ENCODE measurements at places on chromosomes 12 and 14.

- no peak for ATAC-seq
These were observed 104.3 kb upstream of the TMCC3 start for GRCh38 chr12:94754653-94755052.

- peak; percentile 62 for ATAC-seq
These were observed 14.1 kb downstream of the FBXW8 start for GRCh38 chr12:116924558-116925453.

GRCh38 chr12:133203344-133204263 lies 22.3 kb downstream of the ZNF268 start:
- no peak for ATAC-seq

DNA sequence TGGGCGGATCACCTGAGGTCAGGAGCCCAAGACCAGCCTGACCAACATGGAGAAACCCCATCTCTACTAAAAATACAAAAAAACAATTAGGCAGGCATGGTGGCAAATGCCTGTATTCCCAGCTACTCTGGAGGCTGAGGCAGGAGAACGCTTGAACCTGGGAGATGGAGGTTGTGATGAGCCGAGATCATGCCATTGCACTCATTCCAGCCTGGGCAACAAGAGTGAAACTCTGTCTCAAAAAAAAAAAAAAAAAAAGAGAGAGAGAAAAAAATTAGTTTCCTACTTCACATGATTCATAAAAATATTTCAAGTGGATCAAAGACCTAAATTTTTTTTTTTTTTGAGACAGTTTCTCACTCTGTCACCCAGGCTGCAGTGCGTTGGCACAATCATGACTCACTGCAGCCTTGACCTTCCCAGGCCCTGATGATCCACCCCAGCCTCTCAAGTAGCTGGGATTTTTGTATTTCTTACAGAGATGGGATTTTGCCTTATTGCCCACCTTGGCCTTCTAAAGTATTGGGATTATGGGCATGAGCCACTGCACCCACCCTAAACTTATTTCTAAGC lies 24.9 kb downstream of the FCF1 start:
- ATAC-seq, result no peak

- ATAC-seq, result no peak
These were observed 54.6 kb upstream of the DICER1 start for GRCh38 chr14:95211721-95212504.

- ATAC-seq, result no peak
These were observed 10.8 kb downstream of the COL2A1 start for GRCh38 chr12:47993491-47993890.

DNA sequence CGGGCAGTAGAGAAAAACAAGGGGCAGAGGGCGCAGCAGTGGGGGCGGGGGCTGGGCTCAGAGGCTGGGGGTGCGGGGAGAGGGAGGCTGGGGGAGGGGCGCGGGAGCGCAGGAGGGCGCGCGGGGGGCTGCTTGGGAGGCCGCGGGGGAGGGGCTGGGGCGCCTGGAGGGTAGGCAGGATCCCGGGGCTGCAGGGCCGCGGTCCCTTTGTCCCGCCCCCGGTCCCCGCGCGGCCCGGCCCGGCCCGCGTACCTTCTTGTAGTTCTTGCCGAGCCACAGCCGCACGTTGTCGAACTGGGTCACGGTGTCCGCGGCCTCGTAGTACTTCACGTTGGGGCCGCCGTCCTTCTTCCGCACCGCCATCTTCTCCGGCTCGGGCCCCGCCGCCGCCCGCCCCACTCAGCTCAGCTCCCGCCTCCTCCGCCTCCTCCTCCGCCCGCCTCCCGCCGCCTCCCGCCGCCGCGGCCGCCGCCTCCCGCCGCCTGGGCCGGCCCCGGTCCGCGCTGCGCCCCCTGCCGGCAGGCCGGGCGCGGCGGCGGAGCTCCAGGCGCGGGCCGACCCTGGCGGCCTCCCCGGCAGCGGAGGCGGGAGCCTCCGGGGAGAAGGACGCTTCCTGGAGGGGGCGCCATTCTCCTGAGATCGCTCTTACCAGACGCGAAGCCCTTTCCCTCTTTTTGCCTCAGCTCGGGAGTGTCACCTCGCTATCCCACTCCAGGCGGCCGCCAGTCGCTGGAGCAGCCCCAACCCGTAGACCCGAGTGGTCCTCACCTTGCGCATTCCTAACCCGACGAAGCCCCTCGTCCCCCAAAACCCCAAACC lies at the start of gene SMARCC2:
Gene SMARCC2 (minus strand): TSS at position 385 of the 819 bp plus-strand sequence. CDS start 22 bp downstream, at position 363.
- ATAC-seq, result peak; percentile 88

DNA sequence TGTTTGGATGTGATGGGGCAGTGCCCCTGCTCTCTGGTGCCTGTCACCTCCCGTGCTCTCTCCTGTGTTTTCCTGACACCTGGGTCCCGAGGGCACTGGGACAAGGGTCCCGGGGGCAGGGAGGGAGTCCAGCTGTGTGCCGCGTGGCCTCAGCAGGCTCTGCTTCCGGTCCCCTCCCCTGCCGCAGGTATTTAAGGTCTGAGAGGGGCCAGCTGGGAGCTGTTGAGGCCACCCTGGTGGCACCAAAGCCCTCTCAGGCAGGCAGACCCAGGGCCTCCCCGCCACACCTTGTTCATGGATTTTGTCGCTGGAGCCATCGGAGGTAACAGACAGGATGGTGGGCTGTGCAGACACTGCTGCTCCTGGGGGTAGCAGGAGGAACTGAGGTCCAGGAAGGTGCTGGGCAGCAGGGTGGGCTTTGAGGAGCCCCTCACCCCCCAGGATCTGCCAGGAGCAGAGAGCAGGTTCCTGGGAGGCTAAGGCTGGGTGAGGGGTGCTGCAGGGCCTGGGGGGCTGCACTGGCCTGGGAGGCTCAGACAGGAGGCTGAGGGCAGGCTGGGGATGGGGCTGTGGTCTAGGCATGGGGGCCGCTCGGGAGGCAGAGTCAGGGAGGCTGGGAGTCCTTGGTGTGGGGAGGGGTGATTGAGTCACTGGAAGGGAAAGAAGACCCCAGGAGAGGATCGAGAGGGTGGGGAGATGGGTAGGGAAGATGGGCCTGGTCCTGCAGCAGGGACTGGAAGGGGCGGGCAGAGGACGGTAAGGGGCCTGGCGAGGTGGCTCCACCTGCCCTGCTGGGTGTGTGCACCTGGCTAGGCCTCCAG lies at the start of gene SLC25A47:
Gene SLC25A47 (plus strand): TSS at position 219 of the 821 bp plus-strand sequence. CDS start 76 bp downstream, at position 295.
- no peak for ATAC-seq

GRCh38 chr12:32104572-32105355 lies 1.9 kb upstream of the BICD1 start:
- no peak for ATAC-seq

DNA sequence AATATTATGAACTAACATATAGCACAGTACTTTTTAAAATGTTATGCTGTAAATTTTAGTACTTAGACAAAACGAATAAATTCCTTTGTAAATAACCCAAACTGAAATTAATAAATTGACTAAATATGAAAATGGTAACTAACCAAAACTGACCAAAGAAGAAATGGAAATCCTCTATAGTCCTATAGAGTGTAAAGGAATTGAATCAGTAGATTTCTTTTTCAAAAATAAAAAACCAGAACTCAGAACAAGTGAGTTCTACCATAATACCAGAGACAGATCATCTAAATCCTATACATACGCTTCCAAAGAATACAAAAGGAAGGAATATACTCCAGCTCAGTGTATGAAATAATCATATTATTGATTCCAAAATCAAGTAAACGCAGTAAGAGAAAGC lies 39.8 kb downstream of the TMPRSS12 start:
- no peak for ATAC-seq

- no peak for ATAC-seq
These were observed 21.8 kb upstream of the EIF2B2 start for GRCh38 chr14:74980731-74981461.

- no peak for ATAC-seq
These were observed 7.0 kb upstream of the PPP1R1A start for GRCh38 chr12:54595471-54595870.

DNA sequence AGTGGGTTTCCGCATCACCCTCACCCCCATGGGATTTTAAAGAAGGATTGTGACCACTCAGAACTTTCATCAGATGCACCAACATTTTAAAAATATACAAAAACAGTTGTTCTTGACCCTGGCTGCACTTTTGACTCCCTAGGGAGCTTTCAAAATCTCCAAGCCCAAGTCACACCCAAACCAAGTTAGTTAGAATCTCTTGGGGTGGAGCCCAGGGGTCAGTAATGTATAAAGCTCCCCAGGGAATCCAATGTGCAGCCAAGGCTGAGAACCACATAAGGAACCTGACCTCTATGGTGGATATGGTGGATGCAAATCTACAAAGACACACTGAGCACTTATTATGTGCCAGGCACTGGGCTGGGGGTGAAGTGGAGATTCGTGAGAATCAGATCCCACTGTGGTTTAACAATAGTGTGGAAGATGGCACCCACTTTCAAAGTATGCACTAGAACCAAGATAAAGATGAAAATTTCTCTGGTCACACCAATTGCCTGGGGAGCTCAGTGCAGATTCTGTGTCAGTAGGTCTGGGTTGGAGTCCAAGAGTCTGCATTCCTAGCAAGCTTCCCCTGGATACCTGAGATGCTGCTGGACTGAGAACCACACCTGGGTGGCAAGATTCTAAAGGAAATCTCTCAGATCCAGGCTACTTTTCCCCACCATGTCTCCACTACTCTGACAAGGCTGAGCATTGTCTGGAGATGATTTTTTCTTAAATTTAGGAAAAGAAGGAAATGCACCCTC lies 18.9 kb upstream of the CMKLR1 start:
- no peak for ATAC-seq

- no peak for ATAC-seq
These were observed 322.4 kb downstream of the BCL11B start for GRCh38 chr14:98949481-98950135.

GRCh38 chr12:102509123-102509626 lies 28.8 kb upstream of the IGF1 start:
- no peak for ATAC-seq

GRCh38 chr12:76697849-76698248 lies 66.1 kb upstream of the ZDHHC17 start:
- ATAC-seq, result no peak

DNA sequence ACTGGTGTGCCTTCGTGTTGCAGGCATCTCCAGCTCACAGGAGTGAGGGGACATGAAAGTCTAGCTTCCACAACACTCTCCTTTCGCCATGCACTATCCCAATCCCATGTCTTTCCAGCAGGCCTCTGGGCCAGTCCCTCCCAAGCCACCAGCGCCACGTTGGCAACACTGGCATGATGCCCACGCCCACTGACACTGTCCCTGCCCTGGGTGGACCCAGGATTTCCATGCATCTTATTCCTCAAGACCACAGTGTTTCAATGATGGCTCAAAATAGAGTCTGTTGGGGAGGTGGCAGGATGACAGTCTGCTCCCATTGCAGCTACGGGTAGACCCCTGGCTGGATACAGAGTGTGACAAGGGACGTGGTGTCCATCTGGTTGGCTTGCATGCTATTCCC lies 2.3 kb downstream of the SP7 start:
- ATAC-seq, result no peak

GRCh38 chr14:72621387-72622065 lies 272.4 kb downstream of the DPF3 start:
- no peak for ATAC-seq

- no peak for ATAC-seq
These were observed 71.2 kb upstream of the COCH start for GRCh38 chr14:30803185-30803584.

DNA sequence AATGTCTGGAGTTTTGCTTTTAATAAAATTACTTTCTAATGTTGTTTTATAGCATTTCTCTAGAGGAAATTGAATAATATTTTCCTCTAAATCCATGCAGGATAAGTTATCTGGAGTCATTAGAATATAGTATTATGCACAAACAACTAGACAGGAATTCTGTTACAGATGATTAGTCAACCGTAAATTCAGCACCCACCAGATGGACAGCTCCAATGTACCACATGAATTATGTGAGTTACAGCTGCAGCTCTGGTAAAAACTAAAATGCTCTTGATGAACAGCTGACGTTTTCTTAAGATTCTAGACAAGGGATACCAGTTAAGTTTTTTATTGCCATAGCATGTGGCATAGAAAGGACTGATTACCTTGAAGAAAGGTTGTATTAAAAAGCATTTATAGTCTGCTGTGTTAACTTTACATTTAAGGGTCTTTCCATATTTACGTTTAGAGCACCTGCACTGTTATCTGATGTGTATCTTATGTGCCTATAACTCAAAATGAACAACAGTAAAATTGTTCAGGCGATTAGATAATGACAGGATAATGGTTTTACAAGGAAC lies 321.4 kb upstream of the LRFN5 start:
- no peak for ATAC-seq

DNA sequence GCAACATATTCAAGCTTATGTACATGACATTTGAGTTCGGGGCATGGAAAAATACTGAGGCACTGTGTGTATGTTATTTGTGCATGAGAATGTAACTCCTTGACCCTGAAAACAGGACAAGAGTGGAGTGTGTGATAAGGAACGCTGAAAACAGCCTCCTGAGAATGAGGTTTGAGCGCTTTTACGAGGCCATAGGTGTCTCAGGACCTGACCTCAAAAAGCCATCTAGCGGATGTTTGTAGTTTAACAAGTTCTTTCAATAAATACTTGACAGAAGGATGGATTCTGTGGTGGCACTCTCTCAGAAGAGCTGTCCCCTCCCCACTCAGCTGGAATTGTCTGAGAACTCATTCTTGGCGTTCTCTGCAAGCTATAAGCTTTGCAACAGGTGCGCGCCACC lies 350.5 kb upstream of the TMTC1 start:
- ATAC-seq, result no peak

GRCh38 chr14:49578141-49578540 lies 8.0 kb downstream of the RPS29 start:
- ATAC-seq, result no peak

GRCh38 chr12:100484183-100484886 lies 10.7 kb downstream of the NR1H4 start:
- no peak for ATAC-seq

- no peak for ATAC-seq
These were observed 49.8 kb downstream of the SMUG1 start for GRCh38 chr12:54139019-54139418.

- peak; percentile 37 for ATAC-seq
These were observed 8.7 kb downstream of the MARK3 start for GRCh38 chr14:103393676-103394626.

GRCh38 chr12:103627189-103627855 lies 40.2 kb downstream of the STAB2 start:
- ATAC-seq, result no peak

- no peak for ATAC-seq
These were observed 11.2 kb downstream of the KCNH3 start for GRCh38 chr12:49549735-49550692.

- ATAC-seq, result no peak
These were observed 107.2 kb downstream of the UNC79 start for GRCh38 chr14:93537951-93538350.

All from esophagus mucosa (tissue), 1 donor.